SJSA1 (cell line): ENCODE measurements at places on chromosomes 4 and X. TPM values are rescaled to one million over a fixed set of nuclear protein-coding genes. Genes with fewer than 3 reads are reported as not detected.

GRCh38 chr4:36226430-36227227, 17.7 kb downstream of the ARAP2 start:
- no peak for DNase-seq

Gene HMGN5
- 1.1 and 2.5 TPM in 2 replicates for total RNA-seq

DNA sequence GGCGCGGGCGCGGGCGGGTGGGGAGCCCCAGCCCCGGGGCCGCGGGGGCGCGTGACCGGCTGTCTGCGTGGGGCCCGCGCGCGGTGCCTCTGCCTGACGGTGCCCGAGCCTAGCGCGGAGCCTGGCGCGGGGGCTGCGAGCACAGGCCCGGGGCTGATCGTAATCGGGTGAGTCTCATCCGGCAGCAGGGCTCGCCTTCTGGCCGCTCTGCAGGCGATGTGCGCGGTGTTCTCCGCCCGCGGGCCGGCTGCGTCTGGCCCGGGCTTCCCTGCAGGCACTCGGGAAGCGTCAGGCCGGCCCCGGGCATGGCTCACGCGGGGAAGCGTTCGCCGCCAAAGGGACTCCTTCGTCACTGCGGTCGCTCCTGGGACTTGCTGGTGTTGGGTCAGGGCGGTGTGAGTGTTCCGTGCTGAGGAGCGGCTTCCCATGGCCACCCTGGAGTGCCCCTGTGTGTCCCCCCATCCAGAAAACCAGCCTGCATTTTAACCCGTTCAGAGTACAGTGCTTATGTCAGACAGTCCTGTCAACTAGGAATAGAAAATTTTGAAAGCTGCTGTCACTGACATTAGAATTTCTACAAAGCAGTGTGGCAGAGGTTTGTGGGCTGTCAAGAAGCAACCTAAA, 40.6 kb downstream of the FAM149A start:
- DNase-seq, result peak; percentile 38

GRCh38 chr4:136909626-136910025, 622.7 kb downstream of the PCDH18 start:
- DNase-seq, result no peak

DNA sequence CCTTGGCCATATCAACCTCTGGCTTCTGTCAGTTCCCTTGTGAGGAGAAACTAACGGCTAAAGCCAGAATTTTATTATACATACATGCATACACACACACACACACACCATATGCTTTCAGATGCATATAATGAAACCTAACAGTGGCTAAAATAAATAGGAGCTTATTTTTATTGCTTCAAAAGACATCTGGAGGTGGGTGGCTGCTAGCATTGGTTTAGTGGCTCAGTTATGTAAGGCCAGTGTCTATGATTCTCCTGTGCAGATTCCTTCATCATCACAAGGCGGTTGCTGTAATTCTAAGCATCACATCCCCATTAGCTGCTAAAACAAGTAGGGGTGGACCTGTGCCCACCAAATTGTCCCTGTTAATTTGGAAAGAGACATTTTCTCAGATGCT, 110.8 kb downstream of the MAPK10 start:
- DNase-seq, result no peak
